ENCODE measurements at places on chromosomes 6 and 20. TPM values are rescaled to one million over a fixed set of nuclear protein-coding genes. Genes with fewer than 3 reads are reported as not detected.
A peak's percentile ranks its signal among the peaks of the same experiment; 100 is the strongest.

GRCh38 chr20:4896971-4897497 lies 104.3 kb downstream of the SLC23A2 start:
- no peak overlapping the region for H3K27ac ChIP-seq
- no peaks in the 10 kb centered on the region for H3K27me3 ChIP-seq
- H3K36me3 ChIP-seq: no peaks in the 10 kb centered on the region
- H3K4me1 ChIP-seq: no peaks in the 10 kb centered on the region
- H3K4me3 ChIP-seq: no peak overlapping the region
- DNase-seq: no peak

DNA sequence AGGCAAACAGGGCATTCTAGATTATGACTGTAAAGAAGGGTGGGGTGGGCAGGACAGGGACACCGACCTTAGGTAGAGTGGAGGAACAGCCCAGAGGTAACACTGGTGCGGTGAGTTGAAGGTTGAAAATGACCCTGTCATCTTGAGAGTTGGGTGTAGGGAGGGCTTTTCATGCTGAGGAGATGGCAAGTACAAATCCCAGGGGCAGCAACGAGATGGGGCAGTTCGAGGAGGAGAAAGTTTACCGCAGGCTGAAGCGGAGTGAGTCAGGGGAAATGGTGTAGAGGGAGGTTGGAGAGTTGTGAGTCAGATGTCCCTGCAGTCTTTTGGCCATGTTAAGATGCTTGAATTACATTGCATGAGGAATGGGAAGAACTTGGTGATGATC lies 101.1 kb downstream of the HIVEP1 start:
- no peaks in the 10 kb centered on the region for H3K27me3 ChIP-seq
- no peak for DNase-seq
- H3K4me1 ChIP-seq: no peaks in the 10 kb centered on the region
- H3K4me3 ChIP-seq: no peak overlapping the region

DNA sequence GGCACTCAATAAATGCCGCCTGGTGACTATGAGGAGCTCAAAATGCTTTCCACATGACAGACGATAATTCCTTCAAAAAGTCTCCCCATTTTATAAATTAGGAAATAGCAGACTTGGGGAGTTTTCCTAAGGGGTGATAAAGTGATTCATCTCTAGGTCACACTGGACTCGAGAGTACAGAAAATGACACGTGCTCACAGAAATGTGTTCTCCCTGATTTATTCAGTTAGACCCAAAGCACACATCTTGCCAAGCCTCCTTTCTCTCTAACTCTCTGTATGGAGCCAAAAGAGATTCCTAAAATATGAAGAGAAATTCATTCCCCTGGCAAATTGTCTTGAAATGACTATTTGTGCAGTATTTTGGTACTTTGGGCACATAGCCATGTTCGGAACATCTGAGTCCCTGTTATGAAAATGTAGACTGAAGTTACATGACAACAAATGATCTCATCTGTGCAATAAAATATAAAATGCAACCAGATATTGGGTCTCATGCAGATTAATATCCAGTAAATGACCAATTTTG lies 381.1 kb downstream of the TFAP2B start:
- H3K27me3 ChIP-seq: no peaks in the 10 kb centered on the region
- no peak overlapping the region for H3K27ac ChIP-seq
- no peaks in the 10 kb centered on the region for H3K4me1 ChIP-seq
- no peaks in the 10 kb centered on the region for H3K36me3 ChIP-seq
- DNase-seq: no peak

DNA sequence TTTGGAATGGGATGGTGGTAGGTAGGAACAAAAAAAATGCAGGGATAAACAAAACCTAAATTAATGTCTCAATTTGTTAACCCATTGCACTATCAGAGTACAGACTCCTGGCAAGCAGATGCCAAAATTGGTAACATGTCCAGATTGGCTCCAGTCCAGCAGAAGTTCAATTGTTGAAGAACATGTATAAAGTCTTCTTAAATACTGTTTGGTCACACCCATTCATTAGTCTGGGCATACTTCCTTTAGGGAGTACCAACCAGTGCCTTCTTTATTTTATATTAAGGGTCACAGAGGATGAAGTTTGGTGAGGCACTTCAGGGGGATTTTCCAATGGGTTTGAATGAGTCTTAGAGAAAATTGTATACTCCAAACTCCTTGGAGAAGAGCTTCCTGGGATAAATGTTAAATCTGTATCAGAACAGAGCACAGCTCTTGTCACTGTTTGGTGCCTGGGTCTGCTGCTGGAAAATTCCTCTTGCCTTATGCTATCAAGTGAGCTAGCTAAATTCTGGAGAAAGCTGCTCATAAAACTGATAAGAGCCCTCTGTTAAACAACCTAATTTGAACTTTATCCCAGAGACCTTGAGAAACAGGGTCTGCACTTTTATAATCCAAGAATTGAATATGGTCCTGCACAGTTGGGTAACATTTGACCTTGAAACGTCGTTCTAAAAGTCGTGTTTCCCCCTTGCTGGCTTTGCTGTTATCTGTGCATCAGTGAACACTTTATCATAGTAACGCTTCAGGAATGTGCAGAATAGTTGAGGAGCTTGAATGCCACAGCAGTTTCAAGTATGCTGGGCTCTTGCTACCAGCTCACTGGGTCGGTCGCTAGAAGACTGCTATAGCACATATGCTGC lies 334.1 kb upstream of the CITED2 start:
- peak overlapping the region; percentile 48 for H3K27ac ChIP-seq
- no peaks in the 10 kb centered on the region for H3K36me3 ChIP-seq
- no peak overlapping the region for H3K4me3 ChIP-seq
- H3K27me3 ChIP-seq: no peaks in the 10 kb centered on the region
- peaks cover 31% of the 10 kb centered on the region for H3K4me1 ChIP-seq

- H3K36me3 ChIP-seq: no peaks in the 10 kb centered on the region
- H3K27ac ChIP-seq: no peak overlapping the region
- H3K27me3 ChIP-seq: no peaks in the 10 kb centered on the region
- no peak for DNase-seq
- peaks cover 6% of the 10 kb centered on the region for H3K4me1 ChIP-seq
Measured at GRCh38 chr20:59151820-59152219, 11.8 kb upstream of the ZNF831 start.

DNA sequence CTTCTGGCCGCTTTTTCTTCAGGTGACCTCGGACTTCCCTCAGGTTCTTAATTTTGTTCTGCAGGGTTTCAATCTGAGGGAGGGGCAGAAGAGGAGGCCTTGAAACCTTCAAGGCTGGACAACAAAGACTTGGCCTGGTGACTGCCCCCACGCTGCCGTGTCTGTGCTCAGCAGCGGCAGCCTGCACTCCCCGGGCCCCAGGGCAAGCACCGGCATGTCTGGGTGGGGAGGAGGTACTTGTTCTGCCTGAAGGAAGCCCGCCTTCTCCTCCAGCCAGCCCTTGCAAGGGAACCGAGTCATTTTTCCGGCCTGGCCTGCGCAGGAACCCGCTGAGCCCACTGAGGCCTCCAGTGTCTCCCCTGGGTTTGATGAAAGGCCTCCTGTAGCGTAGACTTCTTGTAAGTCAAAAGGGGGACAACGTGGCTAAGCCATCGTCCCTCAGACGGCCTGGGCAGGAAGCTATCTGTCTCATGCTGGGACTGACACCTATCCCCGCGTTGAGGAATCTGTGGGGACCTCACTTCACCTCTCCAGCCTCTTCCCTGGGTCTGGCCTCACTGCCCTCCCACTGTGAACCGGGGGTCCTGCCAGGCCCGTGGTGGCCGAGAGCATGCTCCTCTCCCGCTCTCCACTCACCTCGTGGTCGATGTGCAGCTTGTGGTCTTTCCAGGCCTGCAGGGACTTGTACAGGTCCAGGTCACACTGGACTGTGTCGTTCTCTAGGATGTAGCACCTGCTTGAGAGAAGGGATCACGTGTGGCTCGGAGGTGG lies 119.9 kb downstream of the SULF2 start:
- DNase-seq: no peak
- peaks cover 5% of the 10 kb centered on the region for H3K4me1 ChIP-seq
- H3K27me3 ChIP-seq: no peaks in the 10 kb centered on the region
- H3K4me3 ChIP-seq: no peak overlapping the region

GRCh38 chr20:35344354-35344837 lies 52.2 kb upstream of the FAM83C start:
- no peak for DNase-seq
- peaks cover 54% of the 10 kb centered on the region for H3K36me3 ChIP-seq
- H3K27ac ChIP-seq: no peak overlapping the region

GRCh38 chr6:19501737-19502245 lies 335.4 kb upstream of the ID4 start:
- no peaks in the 10 kb centered on the region for H3K4me1 ChIP-seq
- no peaks in the 10 kb centered on the region for H3K27me3 ChIP-seq
- DNase-seq: no peak
- no peak overlapping the region for H3K4me3 ChIP-seq
- H3K27ac ChIP-seq: no peak overlapping the region

GRCh38 chr6:74596588-74596987 lies 609.3 kb downstream of the COL12A1 start:
- H3K27me3 ChIP-seq: no peaks in the 10 kb centered on the region
- H3K4me1 ChIP-seq: no peaks in the 10 kb centered on the region
- no peak overlapping the region for H3K4me3 ChIP-seq
- no peaks in the 10 kb centered on the region for H3K36me3 ChIP-seq
- H3K27ac ChIP-seq: no peak overlapping the region

GRCh38 chr6:46961232-46961631 lies 39.5 kb upstream of the ADGRF5 start:
- no peaks in the 10 kb centered on the region for H3K36me3 ChIP-seq
- no peak for DNase-seq
- H3K4me3 ChIP-seq: no peak overlapping the region

DNA sequence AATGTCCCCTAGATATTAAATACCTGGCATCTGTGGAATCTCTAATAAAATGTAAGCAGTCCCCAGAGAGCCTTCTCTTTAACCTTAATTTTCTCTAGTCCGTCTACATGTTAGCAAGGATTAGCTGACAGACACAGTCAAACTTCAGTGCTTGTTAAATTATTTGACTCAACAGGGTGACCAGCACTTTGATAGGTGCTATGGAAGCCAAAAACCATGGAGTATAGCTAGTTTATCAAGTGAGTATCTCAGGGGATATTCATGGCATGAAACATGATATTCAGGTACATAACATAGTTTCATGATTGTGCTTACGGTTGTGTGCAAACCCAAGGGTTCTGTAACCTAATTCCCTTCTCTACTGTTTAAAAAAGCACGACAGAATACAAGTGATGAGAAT lies 3.9 kb downstream of the RHAG start:
- H3K36me3 ChIP-seq: no peaks in the 10 kb centered on the region
- no peak for DNase-seq
- H3K4me1 ChIP-seq: no peaks in the 10 kb centered on the region
- H3K27me3 ChIP-seq: no peaks in the 10 kb centered on the region
- H3K4me3 ChIP-seq: no peak overlapping the region

GRCh38 chr20:59161721-59162120 lies 1.9 kb upstream of the ZNF831 start:
- H3K4me3 ChIP-seq: no peak overlapping the region
- H3K27ac ChIP-seq: no peak overlapping the region
- H3K36me3 ChIP-seq: no peaks in the 10 kb centered on the region

DNA sequence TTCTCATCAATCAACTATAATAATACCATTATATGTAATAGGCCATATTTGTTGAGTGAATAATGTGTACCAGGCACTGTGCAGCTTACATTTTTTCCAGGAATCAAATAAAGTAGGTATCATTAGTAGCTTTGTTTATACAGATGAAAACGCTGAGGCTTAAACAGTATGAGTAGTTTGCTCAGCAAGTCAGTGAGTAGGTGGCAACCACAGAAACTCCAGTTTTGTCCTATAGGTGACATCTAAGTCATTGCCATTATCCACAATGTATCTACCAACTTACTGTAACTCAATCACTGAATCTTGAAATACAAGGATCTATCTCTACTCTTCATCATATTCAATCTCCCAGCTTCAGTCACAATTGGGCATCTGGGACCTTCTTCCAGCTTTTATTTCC lies 29.8 kb upstream of the TPBG start:
- H3K36me3 ChIP-seq: no peaks in the 10 kb centered on the region
- no peak overlapping the region for H3K4me3 ChIP-seq
- H3K27ac ChIP-seq: no peak overlapping the region
- DNase-seq: no peak
- no peaks in the 10 kb centered on the region for H3K4me1 ChIP-seq

DNA sequence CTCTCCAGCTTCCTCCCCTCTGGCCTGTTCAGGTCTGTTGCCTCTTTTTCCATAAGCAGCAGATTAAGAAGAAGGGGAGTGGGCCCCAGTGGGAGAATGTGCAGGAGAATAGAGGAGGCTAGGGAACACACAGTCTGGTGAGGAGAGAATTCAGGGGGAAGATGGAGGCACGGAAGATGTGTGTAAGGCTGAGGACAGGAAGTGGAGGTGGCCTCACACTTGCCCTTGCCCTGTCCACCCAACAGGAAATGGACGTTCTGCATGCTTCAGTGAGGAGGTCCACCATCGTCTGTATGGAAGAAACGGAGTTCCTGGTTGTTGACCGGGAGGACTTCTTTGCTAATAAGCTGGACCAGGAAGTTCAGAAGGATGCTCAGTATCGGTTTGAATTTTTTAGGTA lies 16.0 kb downstream of the CNBD2 start:
- H3K27me3 ChIP-seq: no peaks in the 10 kb centered on the region
- no peak overlapping the region for H3K4me3 ChIP-seq

GRCh38 chr6:28220257-28221133 lies 4.6 kb upstream of the ZSCAN9 start:
- H3K36me3 ChIP-seq: no peaks in the 10 kb centered on the region
- peaks cover 11% of the 10 kb centered on the region for H3K27me3 ChIP-seq
- H3K4me3 ChIP-seq: no peak overlapping the region
- DNase-seq: no peak

DNA sequence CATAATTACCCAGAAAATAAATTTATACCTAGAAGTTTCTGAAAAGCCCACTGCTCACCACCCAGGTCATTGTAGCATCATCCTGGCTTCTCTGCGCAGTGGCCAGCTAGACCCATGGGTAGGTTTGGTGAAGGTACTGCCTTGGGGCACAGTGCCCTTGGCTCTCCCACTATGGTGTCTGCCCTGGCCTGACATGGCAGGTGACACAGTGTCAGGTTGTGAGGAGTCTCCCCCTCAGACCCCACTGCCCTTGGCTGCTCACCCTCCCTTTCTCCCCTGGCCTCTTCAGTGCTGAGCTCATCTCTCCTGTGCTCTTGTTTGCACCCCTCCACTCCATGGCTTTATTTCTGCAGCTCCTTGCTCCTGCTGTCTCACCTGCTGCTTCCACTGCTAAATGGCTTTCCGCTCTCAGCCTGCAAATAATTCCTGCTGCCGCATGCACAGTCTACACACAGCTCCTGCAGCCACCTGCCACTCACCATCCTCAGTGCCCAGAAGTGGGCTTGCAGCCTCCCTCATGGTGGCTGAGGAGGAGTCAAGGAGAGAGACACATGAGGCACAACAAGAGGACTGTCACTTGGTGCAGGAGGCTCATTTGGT lies 313.4 kb upstream of the MOCS1 start:
- DNase-seq: no peak
- no peaks in the 10 kb centered on the region for H3K36me3 ChIP-seq

GRCh38 chr6:105019285-105019684 lies 62.4 kb downstream of the LIN28B start:
- H3K4me3 ChIP-seq: no peak overlapping the region
- DNase-seq: no peak
- no peak overlapping the region for H3K27ac ChIP-seq

- H3K4me3 ChIP-seq: no peak overlapping the region
- H3K27ac ChIP-seq: no peak overlapping the region
- H3K4me1 ChIP-seq: peaks cover under 1% of the 10 kb centered on the region
- DNase-seq: no peak
Measured at GRCh38 chr6:143356101-143356880, 94.2 kb downstream of the ADAT2 start.

OOEP gene
- not detected for total RNA-seq

BTBD3 gene
- total RNA-seq: 47.6 TPM

TNNC2 gene
- 1.6 TPM for total RNA-seq

CCN5 gene
- total RNA-seq: 22.1 TPM

All from sigmoid colon (tissue), 7 donors.